ENCODE measurements at places on chromosomes 2 and 18. TPM values are rescaled to one million over a fixed set of nuclear protein-coding genes. Genes with fewer than 3 reads are reported as not detected.

- peak; percentile 5 for ATAC-seq
These were observed 730 bp downstream of the ODC1 start for GRCh38 chr2:10447300-10447894.

- no peak for ATAC-seq
These were observed 157.1 kb upstream of the ZFP36L2 start for GRCh38 chr2:43383533-43383932.

DNA sequence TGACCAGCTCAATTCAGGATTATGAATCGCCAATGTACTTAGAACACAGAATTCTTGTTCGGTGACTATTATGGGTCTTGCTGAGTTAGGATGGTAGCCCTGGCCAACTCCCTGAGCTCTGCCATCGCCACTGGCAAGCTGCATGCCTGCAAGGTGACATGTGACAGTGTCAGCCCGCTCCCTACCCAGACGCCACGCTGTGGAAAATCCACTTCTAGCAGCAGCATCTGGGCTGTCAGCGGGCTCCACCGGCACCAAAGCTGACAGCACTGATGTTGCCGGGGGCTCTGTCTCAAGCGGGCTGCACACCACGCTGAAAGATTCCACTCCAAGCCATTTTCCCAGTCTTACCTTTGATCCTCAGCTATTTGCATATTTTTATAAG, 100.7 kb downstream of the MYT1L start:
- no peak for ATAC-seq

DNA sequence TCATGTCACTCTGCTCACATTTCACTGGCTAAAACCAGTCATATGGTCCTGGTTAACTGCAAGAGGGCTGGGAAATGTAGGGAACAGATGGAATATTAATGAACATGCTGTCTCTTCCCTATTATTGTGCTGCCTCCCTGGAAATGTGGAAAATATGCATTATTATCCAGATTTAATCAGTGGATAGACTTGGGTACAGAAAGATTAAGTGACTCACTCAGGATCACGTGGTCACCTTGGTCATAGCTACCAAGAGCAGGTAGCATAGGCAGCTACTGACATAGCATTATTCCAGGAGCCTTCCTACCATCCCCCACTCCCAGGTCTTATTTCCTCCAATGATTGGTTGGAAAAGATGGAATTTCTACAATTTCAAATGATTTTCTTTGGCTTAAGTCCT, 141.1 kb downstream of the HRH4 start:
- no peak for ATAC-seq

- ATAC-seq, result peak; percentile 22
These were observed 107.4 kb downstream of the CPO start for GRCh38 chr2:207046724-207047123.

DNA sequence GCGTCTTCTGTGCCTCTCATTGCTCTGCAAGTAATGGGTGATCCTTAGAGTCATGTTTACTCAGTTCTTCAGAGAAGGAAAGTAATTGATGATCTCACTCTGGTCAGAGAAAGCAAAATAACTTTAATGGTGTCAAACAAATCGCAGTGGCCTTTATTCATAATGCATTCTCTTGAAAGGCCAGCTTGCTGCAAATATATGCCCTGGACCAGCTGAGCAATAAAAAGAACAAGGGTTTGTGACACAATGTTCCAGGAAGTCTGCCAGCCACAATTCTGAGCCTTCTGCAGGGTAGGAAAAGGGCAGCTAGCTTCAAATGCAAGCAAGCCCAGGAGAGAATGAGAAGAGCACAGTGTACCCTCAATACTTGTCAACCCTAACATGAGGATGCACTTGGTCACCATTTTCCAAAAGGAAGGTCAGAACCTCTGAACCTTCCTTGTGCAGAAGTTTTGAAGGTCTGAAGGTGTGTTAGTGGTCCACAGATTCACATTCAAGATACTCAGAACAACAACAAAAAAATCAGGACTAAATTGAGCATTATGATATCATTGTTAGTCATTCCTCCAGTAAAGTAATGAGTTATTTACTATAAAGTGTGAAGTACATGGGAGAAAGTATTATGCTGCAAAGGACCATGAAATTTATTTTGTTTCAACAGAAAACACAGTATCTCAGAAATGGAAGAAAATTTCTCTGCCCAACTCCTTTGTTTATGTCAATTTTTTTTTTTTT, 355.6 kb downstream of the PAX3 start:
- ATAC-seq, result peak; percentile 90

Gene UGT1A3
- not detected for total RNA-seq

DNA sequence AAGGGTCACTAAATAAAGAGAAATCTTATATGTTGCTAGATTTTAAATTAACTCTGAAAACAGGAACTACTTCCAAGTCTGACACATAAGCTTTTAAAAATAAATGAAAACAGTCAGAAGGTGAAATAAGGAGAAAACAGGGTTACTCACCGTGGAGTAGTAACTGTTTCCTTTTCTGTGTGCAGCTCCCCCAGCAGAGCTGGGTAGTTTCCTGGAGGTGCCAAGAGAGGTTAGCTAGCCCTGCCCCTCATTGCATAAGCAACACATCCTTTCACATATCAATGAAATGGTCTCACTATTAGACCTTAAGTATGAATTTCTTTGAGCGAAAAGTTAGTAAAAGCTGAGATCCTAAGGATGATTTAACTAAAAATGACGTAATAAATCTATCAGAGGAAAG, 54.0 kb upstream of the GPR75 start:
- no peak for ATAC-seq

DNA sequence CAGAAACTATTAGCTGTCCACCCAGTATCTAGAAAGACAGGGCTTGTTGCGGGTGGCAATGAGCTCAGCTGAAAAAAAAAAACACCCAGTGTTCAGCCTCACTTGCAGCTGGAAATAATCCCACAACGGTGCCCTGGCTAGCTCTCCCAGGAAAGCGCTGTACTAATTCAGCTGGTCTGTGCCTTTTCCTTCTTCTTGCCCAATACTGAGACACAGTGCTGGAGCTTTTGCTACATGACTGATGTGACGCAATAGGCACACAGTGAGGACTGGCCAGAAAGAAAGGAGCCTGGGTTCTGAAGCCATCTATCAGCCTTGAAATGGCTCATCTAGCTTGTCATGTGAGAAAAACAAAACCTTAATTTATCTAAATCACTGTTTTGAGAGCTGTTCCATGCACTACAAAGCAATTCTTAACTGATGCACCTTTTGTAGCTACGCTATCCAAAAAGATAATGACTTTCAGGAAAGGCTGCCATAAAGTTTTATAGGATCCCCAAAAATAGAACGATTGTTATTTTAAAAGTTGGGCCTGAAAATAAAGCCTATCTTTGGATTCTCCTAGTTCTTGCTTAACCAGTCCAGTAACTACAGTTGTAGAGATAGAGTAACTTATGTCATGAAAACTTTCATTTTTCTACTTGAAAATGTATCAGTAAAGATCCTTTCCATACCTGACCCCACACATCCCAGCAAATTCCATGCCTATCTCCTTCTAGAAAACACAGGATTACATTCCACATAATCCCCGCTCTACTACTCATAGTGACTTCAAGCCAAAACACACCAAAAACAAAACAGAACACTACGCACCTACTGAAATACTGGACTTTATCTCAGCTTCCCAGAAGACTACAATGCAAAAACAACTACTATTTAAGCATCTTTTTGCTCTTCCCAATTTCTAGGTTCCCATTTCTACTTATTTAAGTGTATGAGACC, 15.9 kb downstream of the KIDINS220 start:
- peak; percentile 99 for ATAC-seq

Gene LRP1B
- 0.27 TPM for total RNA-seq

DNA sequence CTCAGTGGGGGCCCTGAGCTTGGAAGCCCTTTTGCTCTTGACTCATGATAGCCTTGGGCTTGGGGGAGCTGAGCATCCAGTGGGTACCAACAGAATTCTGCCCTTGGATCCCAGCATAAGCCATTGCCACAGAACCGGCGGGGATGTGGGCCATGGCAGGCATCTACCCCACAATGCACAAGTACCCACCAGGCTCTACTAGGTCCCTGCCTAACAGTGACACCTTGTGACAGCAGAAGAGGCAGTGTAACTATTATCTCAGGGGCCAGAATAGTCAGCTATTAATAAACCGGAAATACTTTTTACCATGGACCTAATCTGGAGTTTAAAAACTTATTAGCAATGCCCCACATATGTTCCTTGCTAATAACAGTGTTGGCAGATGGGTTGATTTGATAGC, 397.2 kb downstream of the TMEM182 start:
- no peak for ATAC-seq

DNA sequence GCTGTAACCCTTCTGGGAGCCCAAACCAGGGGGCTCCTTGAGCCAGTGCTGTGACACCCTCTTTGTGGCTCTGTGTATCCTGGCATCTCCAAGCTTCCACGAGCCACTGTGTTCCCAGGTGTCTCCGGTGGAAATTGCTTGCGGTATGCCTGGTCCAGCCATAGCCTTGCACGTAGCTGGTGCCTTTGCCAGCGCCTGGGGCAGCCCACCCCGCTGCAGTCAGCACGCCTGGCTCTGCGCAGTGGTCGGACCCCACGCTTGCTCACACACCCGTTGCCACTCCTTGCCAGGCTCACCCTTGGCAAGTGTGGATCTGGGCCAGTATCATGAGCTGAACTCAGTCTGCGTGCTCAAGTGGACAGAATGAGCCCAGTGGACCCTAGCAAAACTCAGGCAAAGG, 152.3 kb downstream of the MBD5 start:
- ATAC-seq, result no peak

- ATAC-seq, result no peak
These were observed 7.3 kb upstream of the ID2 start for GRCh38 chr2:8674420-8675009.

- no peak for ATAC-seq
These were observed 454.2 kb upstream of the HNRNPA3 start for GRCh38 chr2:176758426-176758825.

DNA sequence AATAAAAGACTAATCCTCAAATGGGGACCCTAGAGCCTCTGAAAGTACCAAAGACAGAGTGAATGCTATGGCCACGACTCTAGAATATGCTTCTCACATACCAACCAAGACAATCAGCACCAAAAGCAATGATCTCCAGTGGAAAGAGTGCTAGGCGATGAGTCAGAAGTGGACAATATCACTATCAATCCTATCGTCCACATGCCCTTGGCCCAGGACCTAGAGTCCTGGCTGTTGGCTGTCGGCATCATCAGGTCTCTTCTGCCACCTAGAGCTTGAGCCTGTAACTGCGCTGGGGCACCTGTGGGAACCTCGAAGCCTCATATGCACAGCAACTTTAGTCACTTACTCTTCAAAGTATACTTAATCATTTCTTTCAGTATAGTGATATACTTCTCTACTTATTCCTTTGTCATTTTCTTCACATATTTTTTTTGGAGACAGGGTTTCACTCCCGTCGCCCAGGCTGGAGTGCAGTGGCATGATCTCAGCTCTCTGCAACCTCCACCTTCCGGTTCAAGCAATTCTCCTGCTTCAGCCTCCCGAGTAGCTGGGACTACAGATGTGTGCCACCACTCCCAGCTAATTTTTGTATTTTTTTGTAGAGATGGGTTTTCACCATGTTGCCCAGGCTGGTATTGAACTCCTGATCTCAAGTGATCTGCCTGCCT, 29.7 kb downstream of the NOL10 start:
- ATAC-seq, result no peak

- no peak for ATAC-seq
These were observed 325.0 kb upstream of the UBE2E3 start for GRCh38 chr2:180655393-180655792.

Gene CYP27C1
- total RNA-seq, result 0.12 TPM

Gene SERPINB10
- total RNA-seq, result not detected

- no peak for ATAC-seq
These were observed 7.3 kb downstream of the STARD7 start for GRCh38 chr2:96201338-96201737.

- ATAC-seq, result no peak
These were observed 347.9 kb downstream of the METTL4 start for GRCh38 chr18:2223449-2223848.

- ATAC-seq, result no peak
These were observed 164.3 kb upstream of the PGAP1 start for GRCh38 chr2:197090742-197091367.

Gene TLX2
- 0.27 TPM for total RNA-seq

DNA sequence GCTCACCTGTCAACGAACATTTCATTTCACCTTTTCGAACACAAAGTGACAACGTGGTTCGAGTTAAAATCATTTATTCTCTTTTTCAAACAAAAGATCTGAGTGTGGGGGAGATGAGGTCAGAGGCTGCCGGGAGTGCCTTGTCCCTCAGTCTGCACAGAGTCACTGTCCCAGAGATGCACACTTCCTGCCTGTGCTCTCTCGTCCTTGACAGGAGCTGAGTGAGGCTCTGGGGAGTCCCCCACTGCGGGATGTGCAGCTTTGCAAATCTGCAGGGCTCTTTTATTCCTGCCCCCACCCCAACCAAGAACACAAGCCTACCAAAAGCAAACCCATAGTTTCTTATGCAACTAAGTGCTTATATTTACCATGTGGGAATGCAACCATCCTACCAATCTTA, 497.8 kb downstream of the EIPR1 start:
- no peak for ATAC-seq

Gene LHCGR
- total RNA-seq, result 1.9 TPM

Gene PRKAG3
- total RNA-seq, result not detected

Gene INHBB
- total RNA-seq, result 2.7 TPM

GRCh38 chr2:31958140-31958717, 52.6 kb downstream of the MEMO1 start:
- no peak for ATAC-seq

- ATAC-seq, result no peak
These were observed 214.1 kb downstream of the TWIST2 start for GRCh38 chr2:239061824-239062570.

Gene EDAR
- total RNA-seq, result 0.92 TPM

DNA sequence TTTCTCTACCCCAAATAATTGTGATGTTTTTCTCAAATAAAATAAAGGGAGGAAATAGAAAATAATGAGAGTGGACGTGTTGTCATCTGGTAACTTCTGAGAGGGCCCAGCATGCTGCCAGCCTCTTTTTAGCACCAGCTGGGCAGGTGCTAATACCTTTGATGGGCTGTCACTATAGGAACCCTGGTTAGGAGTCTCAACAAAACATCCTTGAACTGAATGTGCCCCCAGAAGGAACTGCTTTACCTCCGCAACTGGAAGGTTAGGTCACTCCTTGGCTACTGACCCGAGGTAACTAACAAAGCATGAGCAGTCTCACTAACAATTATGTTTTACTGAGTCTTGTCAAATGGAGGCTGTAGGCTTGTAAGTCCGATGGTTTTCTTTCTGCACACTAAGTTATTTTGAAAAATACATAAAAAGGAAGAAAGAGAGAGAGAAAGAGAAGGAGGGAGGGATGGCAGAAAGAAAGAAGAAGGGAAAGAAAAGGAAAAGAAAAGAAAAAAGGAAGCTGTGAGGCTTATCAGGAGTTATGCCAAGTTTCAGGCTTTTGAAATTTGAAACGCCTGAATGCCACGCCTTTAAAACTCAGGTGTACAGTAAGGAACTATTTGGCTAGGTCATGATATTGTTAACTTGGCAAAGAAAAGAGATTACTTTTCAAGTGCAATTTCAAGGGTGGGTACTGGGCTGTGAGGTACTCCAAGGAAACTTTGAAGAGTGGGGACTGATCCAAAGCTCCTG, 91.0 kb downstream of the TGIF1 start:
- ATAC-seq, result no peak

Gene RIOK3
- total RNA-seq, result 45.6 TPM

Measured in gastroesophageal sphincter (tissue), 4 donors.